HT1080 (cell line): ENCODE measurements at places on chromosomes 4 and X. TPM values are rescaled to one million over a fixed set of nuclear protein-coding genes. Genes with fewer than 3 reads are reported as not detected.

DNA sequence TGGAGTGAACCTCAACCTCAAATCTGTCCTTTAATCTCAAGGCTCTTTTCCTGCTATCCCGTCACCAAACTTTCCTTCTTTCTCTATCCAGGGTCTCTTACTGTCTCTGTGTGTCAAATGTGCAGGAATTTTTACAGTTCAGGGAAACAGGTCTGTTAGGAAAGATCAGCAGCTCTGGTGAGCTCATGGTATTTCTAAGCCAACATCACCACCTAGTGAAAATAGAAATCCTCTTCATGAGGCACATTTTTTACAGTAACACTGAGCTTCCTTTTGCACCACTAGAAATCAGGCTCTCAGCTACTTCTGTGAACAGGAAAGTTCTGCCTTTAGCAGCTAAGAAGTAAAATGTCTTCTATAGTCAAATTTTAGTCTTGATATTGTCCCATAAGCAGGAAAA is 39.6 kb downstream of the NUDT11 start:
- DNase-seq: no peak

The ADRA2C gene
- total RNA-seq: 0.10 and 0.58 TPM in 2 replicates

The RAB28 gene
- total RNA-seq: 11.6 and 14.5 TPM in 2 replicates

DNA sequence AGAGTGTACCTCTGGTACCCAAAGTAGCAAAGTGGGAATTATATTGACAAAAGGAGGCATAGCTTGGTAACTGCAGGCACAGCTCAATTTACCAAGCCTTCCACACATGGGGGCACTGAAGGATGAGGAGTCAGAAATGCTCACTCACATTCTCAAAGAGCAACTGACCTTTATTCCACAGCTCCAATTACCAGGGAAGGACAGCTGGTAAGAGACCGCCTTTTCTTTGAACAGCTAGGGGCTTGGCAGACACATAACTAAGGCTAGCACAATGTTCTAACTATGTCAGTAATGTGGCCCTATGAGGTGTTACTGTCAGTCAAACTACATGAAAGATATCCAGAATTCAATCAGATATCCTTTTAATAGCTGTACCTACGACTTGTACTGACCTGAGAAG is 20.5 kb upstream of the STS start:
- DNase-seq: no peak

The HAND2 gene
- total RNA-seq: 1.2 TPM in 2 replicates

GRCh38 chrX:30814978-30815377 is 74.1 kb downstream of the TAB3 start:
- no peak for DNase-seq

- no peak for DNase-seq
These were observed 164.1 kb downstream of the DEFB131A start for GRCh38 chr4:9608300-9608699.

GRCh38 chr4:55530691-55531090 is 16.0 kb downstream of the CLOCK start:
- DNase-seq: no peak

DNA sequence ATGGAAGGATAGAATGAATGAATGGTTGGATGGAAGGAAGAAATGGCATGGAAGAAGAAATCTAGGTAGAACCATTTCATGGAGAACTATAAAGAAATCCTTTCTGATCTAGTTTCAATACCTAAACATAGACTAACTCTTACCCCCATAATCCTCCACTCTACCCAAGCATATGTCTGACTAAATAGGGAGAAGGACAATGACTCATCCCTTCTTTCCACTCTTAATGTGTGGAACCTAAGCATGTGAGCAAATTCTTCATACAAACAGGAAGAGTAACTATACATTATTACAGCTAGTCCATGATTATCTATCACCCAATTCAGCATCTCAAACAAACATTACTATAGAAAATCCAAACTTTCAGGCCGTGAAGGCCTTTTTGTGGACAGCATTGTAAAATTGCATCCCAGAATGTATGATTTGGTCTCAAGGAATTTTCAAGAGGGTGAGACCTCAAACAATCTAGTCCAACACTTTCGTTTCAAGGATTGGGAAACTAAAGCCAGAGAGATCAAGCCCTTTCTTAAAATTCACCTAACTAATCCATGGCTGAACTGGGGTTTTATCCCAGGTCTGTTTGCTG is 11.2 kb downstream of the C1QTNF7 start:
- DNase-seq: peak; percentile 61

The MAGT1 gene
- total RNA-seq: 39.4 and 49.4 TPM in 2 replicates

GRCh38 chrX:96576368-96576767 is 108.3 kb upstream of the DIAPH2 start:
- DNase-seq: peak; percentile 10

GRCh38 chr4:80918004-80918403 is 112.5 kb upstream of the BMP3 start:
- DNase-seq: peak; percentile 53

GRCh38 chr4:183940864-183941263 is 35.8 kb downstream of the STOX2 start:
- DNase-seq: no peak

The LINC00632 gene
- 0.63 and 2.1 TPM in 2 replicates for total RNA-seq

- peak; percentile 61 for DNase-seq
These were observed 112.0 kb upstream of the TBL1X start for GRCh38 chrX:9352694-9353411.

DNA sequence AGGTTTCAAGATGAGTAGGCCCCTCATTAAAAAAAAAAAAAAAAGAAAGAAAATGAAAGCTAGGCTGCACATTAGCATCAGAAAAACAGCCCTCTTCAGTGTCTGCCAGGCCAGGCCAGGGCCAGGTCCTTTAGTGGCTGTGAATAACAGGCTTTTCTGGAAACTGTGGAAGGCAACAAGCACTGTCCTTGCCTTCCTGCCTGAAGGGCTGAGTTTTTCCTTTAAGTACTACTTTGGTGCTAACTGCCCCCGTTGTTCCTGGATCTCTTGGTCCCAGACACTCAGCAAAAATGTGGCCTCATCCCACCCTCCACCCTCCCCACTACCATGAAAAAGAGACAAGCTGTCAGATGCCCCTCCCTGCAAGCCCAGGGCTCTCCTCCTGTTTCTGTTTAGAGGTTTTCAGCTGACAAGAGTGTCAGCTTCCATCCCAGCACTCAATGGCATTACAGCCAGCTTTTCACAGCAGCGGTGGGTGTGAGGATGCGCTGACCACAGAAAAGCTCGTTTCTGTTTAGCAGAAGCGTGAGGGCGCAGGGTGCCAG is 174.2 kb downstream of the NHS start:
- no peak for DNase-seq

GRCh38 chrX:115912372-115912897 is 258.1 kb upstream of the AGTR2 start:
- no peak for DNase-seq

GRCh38 chrX:46703980-46704379 is 54.9 kb downstream of the SLC9A7 start:
- DNase-seq: no peak

The N4BP2 gene
- 4.1 and 4.5 TPM in 2 replicates for total RNA-seq

The TCEAL6 gene
- total RNA-seq: not detected in 2 replicates

DNA sequence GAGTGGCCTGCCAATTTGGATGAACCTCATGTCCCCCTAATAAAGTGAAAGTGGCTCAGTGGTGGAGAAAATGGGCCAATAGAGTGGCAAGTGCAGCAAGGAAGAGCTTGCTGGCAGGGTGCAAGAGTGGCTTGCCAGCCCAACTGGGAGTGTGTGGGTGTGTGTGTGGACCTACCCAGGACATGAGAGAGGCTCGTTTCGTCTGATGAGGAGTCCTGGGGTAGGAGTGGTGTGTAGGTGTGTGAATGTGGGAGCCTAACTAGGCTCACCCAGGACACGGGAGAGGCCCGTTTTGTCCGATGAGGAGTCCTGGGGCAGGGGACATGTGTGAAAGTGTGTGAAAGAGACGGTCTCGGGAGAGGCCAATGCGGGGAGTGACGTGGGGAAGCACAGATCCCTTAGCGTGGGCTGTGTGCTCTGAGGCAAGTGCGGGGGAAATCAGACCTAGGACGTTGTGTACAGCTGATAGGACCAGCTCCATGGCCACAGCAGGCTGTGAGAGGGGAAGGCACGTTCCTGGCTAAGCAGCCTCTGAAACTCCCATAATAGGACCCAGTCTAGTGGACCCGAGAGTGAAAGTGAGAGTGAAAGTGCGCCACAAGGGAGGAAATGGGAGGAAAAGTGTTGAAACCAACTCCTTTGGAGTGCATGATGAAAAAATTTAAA is 5.3 kb downstream of the GAGE10 start:
- no peak for DNase-seq

- no peak for DNase-seq
These were observed 13.1 kb upstream of the FAM13A start for GRCh38 chr4:89070041-89070440.

DNA sequence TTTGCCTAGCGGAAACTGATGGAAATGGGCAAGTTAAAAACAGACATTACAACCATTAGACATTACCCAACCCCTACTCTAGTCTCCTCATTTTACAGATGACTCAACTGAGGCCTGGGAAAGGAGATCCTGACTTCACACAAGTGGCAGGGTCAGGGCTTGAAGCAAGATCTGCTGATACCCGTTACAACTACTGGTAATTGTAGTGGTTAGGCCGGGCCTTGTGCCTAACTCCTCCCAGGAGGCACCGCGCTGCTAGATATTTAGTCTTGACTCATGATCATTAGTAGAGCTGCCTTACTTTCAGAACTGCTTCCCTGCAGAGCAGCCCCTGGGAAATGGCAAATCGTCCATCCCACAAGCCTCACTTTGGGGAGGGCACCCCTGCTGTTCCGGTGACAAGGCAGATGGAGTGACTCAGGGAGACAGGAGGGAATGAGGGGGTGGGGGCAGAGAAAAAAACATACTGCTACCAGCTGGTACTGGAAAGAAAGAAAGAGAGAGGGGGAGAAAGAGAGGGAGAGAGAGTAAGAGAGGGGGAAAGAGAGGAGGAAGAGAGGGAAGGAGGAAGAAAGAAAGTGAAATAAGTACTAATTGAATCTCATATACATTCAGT is 12.2 kb downstream of the ARHGEF6 start:
- DNase-seq: peak; percentile 94

The USP17L11 gene
- not detected in 2 replicates for total RNA-seq

- DNase-seq: no peak
These were observed 1282.0 kb downstream of the PCDH7 start for GRCh38 chr4:32002037-32002747.
